ENCODE measurements at places on chromosomes 7 and 10.

- no peak for DNase-seq
Measured at GRCh38 chr7:101720324-101720723, 91.2 kb upstream of the MYL10 start.

GRCh38 chr10:64450312-64450711 is 929.1 kb downstream of the REEP3 start:
- DNase-seq: no peak

- DNase-seq: peak; percentile 35
Measured at GRCh38 chr10:112115781-112116385, 67.7 kb downstream of the GPAM start.

DNA sequence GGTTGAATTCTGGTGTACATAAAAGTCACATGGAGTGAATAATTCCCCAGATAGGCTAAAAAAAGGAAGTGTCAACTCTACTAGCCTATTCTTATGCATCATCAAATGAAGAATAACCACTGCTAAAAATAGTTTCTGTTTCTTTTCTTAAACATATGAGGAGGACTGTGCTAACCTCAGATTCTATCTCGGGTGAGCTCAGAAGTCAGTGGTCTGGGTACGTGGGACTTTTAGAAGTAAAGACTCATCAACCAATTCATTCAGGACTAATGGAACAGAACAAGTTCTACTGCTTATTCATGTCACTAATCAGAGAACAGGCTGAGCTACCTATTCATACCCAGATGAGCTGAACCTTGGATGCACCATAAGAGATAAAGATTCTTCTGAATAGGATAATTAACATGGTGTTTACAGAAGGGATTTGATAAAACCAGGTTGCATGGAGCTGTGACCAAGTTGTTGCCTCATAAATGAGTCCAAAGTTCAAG is 9.5 kb upstream of the ASAH2 start:
- DNase-seq: no peak

DNA sequence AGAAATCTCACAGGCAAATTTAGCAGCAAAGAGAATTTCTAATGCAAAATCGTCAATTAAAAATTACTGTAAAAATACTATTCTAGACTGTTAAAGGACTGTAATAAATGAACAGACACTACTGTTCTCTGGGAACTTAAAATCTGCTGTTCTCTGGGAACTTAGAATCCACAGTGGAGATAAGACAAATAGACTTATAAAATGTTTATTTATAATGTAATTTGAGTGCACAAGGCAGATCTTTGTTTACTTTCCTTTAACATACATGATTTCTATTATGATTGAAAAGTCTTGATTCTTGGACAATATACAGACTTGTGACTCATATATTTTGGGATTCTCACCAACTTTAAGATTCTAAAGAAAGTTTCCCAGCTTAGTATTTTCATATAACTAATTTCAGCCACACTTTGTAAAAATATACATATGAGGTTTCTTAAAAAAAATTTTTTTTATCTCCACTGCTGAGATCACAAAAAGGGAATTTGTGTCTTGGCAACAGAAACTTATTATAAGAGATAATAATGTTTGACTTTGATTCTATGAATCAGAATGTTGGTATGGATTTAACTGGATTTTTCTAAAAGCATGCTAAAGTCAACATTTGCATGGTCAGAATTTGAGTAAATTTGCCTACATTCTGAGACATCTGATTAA is 166.3 kb upstream of the RHOBTB1 start:
- DNase-seq: peak; percentile 50

- no peak for DNase-seq
Measured at GRCh38 chr7:13037216-13037615, 349.8 kb downstream of the ARL4A start.

DNA sequence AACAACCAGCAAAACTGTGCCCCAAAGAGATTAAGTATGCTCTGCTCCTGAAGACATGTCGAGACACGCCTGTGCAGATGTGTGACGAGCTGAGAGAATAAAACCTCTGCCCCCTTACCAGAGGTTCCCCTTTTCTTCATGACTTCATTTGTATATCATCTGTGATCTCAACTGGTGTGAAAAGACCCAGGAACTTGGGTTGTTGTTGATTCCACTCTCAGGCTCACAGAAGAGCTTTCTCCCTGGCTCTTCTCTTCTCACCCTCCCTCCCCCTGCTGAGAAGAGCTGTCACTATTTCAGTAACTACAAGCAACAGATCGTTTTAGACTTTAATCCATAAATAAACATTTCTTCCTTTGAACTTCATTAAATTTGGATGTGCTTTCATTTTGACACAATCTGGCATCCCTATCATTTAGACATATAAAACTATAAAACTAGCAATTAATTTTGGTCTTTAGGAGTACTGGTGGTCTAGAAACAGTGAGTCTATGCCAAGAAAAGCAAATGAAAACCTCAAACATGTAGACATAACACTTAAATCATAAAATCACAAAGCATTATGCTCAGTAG is 179.3 kb upstream of the FZD8 start:
- DNase-seq: no peak

- DNase-seq: no peak
Measured at GRCh38 chr7:84792231-84792893, 394.5 kb downstream of the SEMA3D start.

DNA sequence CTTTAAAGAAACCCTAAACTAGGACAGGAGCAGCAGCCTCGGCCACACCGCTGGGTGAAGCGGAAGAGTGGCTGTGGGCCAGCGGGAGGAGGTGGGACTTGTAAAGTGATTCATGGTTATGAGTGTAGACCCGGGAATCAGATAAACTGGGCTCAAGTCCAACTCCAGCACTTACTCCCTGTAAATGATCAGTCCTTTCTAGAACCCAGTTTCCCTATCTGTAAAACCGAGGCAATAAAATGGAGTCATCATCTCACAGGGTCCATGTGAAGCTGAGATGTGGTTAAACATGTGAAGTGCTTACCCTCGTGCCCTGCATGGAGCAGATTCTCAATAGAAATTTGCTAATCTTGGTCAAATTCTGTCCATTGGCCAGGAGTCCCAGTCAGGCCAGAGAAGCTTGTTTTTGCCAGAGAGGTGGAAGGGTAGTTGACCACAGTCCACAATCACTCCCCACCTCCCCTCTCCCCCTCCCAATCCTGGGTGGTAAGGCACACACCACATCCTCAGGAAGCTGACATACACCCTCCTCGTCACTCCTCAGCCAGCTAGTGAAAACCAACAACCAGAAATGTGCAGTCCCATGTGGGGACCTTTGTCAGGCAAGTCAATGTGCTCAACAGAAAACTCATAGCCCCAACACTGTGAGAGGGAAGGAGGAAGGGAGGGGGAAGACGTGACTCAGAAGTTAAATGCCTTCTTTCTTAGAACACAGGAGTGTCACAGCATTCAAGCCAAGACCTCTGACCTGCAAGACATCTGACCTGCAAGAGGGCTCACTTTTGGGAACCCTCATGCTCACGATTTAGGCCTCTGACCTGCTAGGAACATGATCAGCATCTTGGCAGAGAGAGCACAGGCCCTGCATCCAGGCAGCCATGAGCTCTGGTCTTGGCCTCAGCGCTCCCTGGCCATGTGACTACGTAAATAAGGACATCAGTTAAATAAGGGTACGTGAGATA is 145.1 kb downstream of the PLXNA4 start:
- peak; percentile 94 for DNase-seq

- no peak for DNase-seq
Measured at GRCh38 chr7:1947586-1948217, 277.6 kb downstream of the ELFN1 start.

Data from cardiac fibroblast (primary cell).